HFFc6 (cell line): ENCODE measurements at places on chromosomes 4 and X. TPM values are rescaled to one million over a fixed set of nuclear protein-coding genes. Genes with fewer than 3 reads are reported as not detected.
A peak's percentile ranks its signal among the peaks of the same experiment; 100 is the strongest.

The GPC3 gene
- total RNA-seq = not detected in 3 replicates

The ATP8A1 gene
- total RNA-seq = 0.25 to 0.28 TPM (median 0.27 TPM) in 3 replicates

- H3K27ac ChIP-seq = no peak overlapping the region
- peaks cover 25% of the 10 kb centered on the region for H3K4me1 ChIP-seq
- no peaks in the 10 kb centered on the region for H3K36me3 ChIP-seq
Measured at GRCh38 chr4:87840149-87840548, 7.4 kb downstream of the MEPE start.

- peak overlapping the region; percentile 9; the same call in 1 of the 2 replicates for H3K27ac ChIP-seq
- no peak overlapping the region for H3K4me3 ChIP-seq
- H3K27me3 ChIP-seq = no peaks in the 10 kb centered on the region
- H3K4me1 ChIP-seq = peaks cover 12% of the 10 kb centered on the region
- H3K36me3 ChIP-seq = peaks cover 14% of the 10 kb centered on the region
Measured at GRCh38 chr4:53424280-53424679, 46.8 kb downstream of the FIP1L1 start.

GRCh38 chr4:68466751-68467150, 19.5 kb downstream of the TMPRSS11E start:
- peak overlapping the region; percentile 22; the same call in 1 of the 2 replicates for H3K4me3 ChIP-seq
- peaks cover 36% of the 10 kb centered on the region for H3K4me1 ChIP-seq
- peak overlapping the region; percentile 66; the same call in 1 of the 2 replicates for H3K27ac ChIP-seq
- peaks cover 3% of the 10 kb centered on the region; the same call in 1 of the 2 replicates for H3K27me3 ChIP-seq
- no peaks in the 10 kb centered on the region for H3K36me3 ChIP-seq
- no peak for DNase-seq
